Umbilical cord (tissue), 2 donors: ENCODE measurements at places on chromosomes 6 and 20. TPM values are rescaled to one million over a fixed set of nuclear protein-coding genes. Genes with fewer than 3 reads are reported as not detected.

The KCNS1 gene
- total RNA-seq = 2.4 TPM

The PI16 gene
- 16.1 TPM for total RNA-seq

The NKAIN2 gene
- 4.6 TPM for total RNA-seq

The FAM209B gene
- not detected for total RNA-seq

The WFDC5 gene
- 1.2 TPM for total RNA-seq

The WFDC12 gene
- not detected for total RNA-seq

The EEF1A2 gene
- 7.2 TPM for total RNA-seq

The FNDC1 gene
- total RNA-seq = 3.6 TPM

The TCP1 gene
- total RNA-seq = 155 TPM

The CAGE1 gene
- total RNA-seq = 2.6 TPM

The SASH1 gene
- total RNA-seq = 63.8 TPM

The GPLD1 gene
- not detected for total RNA-seq

The KIF6 gene
- total RNA-seq = 1.2 TPM

The TUBB1 gene
- total RNA-seq = 2.4 TPM

The ECT2L gene
- total RNA-seq = not detected

The SLC13A3 gene
- total RNA-seq = 12.3 TPM

The HTR1B gene
- total RNA-seq = 17.1 TPM

The SIM1 gene
- 6.5 TPM for total RNA-seq

The GLYATL3 gene
- total RNA-seq = 0.48 TPM

The MYCT1 gene
- 3.1 TPM for total RNA-seq

The GHRH gene
- total RNA-seq = not detected

The TTLL9 gene
- 5.8 TPM for total RNA-seq

The PPIL6 gene
- total RNA-seq = 1.4 TPM

The OLIG3 gene
- not detected for total RNA-seq

The HAO1 gene
- not detected for total RNA-seq

The WASF1 gene
- 4.8 TPM for total RNA-seq

The NRN1 gene
- 3.6 TPM for total RNA-seq

The MYMX gene
- not detected for total RNA-seq

The DNAH8 gene
- 0.24 TPM for total RNA-seq

The IL20RA gene
- 5.1 TPM for total RNA-seq

The KIAA1586 gene
- total RNA-seq = 24.8 TPM

The TMEM239 gene
- total RNA-seq = 1.2 TPM
